ENCODE measurements at places on chromosomes 6 and 20.

DNA sequence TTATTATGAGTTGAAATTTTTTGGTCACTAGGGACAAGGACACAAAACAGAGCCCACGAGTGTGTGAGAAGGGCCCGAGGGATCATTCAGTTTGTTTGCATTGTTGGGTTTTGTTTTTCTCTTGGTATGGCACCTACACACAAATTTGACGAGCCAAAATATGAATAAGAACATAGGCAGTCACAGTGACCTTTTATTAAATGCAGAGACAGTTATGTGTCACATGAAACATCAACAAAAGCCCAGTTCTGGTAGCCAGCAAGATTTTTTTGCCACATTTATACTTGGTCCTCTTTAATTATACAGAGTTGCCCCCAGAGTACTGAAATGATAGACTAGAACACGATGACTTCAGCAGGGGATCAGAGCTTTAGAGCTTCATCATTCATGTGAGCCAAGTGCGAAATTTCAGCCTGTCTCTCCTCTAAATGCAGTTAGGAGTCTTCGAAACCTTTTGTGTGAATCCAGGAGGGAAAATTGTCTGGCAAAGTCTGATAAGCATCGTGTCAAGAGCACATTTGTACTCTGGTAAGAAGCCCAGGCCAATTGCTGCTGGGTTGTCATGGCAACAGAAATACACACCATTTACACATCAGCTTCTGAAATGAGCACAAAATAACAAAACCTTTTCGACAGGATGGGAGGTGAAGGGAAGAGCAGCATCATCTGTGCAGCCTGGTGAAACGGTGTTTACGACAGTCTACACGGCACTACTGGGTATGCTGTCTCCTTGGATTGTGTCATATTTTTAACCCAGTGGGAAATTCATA lies 79.2 kb upstream of the RIPOR2 start:
- DNase-seq = no peak

DNA sequence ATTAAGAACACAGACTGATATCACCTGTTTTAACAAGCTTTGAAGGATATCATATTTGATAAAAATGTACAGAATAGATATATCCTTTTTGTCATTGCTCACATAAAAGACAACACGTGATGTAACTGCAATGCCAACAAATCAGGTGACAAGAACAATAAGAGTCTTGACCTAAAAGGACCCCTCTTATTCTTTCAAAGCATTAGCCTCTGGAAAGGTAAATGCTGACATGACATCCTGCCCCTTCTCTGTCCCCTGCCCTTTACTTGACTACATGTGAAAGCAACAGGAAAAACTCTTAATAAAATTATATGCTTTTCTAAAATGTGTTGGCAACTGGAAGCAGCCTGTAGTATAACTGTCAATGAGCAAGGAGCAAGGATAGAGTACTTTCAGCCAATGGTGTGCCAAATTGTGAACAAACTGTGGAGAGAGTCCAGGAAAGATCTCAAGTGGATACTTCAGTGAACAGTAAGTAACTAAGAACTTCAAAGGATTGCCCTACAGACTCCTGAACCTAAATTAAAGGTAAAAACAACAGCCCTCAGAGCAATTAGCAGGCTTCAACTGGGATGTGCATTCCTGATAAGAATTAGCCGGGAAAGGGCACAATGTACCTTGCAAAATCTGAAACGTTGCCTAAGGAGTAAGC lies 16.3 kb downstream of the PTPRK start:
- no peak for DNase-seq

DNA sequence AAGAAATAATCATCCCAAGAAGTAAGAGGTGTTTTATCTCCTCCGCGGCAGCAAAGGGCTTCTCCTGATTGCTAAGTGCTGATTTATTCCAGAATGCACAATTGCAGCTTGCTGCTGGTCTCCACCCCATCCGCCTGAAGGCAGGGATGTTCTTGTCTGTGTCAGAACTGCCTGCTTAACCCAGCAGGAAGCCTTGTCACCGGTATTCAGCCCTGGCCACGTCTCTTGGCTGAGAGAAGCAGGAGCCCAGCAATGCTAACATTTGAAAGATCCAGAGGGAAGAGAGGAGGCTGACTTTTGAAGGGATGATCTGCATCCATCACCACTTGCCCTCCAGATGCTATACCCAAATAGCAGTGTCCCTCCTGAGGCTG lies 4.2 kb downstream of the SCML4 start:
- DNase-seq = no peak

DNA sequence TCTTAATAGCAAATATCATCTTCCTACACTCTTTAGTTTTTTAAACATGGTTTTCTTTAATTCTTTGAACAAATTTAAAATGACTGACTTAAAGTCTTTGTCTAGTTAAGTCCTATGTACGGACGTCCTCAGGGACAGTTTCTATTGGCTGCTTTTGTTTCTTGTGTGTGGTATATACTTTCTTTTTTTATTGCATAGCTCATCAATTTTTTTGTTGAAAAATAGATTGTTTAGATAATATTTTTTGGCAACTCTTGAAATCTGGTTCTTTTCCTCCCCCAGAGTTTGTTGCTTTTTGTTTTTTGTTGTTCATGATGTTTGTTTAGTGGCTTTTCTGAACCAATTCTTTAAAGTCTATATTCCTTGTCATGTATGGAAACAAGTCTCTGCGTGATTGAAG lies 479.8 kb downstream of the PREX1 start:
- no peak for DNase-seq

DNA sequence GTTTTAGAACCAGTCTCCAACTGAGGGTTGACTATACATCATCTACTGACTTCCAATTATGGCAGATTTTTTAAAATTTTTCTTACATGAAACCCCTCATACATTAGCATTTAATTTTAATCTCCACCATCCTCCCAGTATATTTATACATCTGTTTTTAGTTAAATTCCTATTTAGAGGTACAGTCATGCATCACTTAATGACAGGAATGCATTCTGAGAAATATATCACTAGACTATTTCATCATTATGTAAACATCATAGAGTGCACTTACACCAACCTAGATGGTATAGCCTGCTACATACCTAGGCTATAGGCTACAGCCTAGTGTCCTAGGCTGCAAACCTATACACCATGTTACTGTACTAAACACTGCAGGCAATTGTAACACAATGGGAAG lies 316.7 kb upstream of the MARCKS start:
- no peak for DNase-seq

- DNase-seq = no peak
Measured at GRCh38 chr6:12504325-12504966, 212.1 kb upstream of the PHACTR1 start.

DNA sequence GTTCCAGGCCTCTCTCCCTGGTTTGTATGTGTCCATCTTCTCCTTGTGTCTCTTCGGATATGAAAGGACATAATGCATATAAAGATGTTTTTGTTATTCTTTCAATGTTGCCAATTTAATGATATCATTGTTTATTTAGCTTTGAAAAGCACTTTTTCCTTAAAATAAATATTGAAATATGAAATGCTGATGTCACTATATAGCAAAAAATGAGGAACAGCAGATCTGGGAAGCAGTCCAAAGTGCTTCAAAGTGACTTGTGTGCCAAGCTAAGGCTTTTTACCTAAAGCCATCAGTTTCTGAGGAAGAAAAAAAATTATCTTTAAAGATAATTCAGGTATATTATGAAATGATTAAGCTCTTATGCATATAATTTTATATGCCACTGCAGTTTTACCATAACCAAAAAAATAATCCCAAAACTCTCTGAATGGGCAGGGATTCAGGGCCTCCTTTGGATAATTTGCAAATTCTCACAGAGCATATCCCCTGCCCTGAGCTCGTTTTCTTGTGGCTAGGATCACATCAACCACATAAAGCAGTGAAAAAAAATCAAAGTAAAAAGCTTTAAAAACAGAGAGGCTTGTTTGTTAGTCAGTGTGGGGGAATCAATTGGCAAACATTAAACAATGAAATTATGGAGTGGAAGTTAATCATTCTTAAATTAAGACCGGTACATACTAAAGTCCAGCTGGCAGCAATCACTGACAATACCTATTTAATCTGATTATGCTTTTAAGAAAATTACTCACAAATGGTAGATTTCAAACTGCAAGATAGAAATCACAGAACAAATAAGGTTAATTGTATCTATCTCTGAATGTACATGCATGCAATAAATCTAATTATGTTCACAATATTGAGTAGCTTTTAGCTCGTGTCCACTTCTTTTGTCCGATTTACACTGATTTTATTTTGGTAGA lies 1027.9 kb upstream of the ADGRB3 start:
- DNase-seq = no peak

GRCh38 chr6:100449239-100449691 lies 15.5 kb downstream of the SIM1 start:
- DNase-seq = no peak

DNA sequence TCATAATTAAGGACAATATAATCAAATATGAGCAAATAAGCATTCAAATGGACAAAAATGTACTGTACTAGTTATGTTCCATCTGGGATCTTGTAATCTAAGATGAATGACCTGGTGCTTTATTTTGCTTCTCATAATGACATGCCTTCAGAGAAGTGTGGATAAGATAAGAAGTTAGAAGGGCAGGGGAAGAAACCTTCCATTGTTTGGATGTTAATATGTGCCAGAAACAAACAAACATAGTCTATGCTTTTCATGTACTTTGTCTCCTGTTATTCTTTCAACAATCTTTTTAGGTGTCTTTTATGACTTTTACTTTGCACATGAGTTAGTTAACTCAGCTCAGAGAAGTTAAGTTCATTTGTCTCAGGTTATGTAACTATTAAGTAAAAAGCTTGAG lies 511.5 kb upstream of the SOX4 start:
- no peak for DNase-seq

GRCh38 chr6:36023996-36024795 lies at the start of gene SLC26A8:
Gene SLC26A8, minus strand, starts transcription at chr6:36024641. Its CDS starts 4,934 bp downstream, at chr6:36019707.
- DNase-seq = no peak

DNA sequence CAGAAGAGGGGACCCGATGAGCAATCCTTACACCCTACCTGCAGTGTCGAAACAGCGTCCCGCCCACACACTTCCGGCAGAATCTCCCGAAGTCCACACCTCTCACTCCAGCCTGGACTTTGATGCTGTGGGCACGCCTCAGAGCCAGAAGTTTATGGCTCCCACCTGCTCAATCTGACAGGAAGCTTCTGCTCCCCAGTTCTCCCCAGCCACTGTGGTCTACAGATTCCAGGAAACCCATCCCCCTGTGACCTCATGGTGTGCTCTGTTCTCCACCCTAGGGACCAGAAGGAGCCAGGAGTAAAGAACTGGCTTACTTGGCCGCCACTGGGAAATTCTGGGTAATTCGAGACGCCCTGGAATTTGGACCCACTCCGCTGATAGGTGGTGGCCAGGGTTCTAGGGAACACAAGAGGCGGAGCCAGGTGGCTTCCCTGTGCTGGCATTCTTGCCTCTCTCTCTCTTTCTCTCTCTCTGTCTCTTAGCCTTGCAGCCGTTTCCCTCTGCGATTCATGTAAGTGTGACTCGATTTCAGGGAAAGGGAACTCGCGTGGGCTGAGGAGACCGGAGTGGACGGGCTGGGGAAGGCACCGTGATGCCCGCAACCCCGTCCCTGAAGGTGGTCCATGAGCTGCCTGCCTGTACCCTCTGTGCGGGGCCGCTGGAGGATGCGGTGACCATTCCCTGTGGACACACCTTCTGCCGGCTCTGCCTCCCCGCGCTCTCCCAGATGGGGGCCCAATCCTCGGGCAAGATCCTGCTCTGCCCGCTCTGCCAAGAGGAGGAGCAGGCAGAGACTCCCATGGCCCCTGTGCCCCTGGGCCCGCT lies at the start of gene TRIM15:
TSS of gene TRIM15 (plus strand) at position 457 of the 828 bp plus-strand sequence. CDS start at position 596, 139 bp downstream.
- no peak for DNase-seq

- DNase-seq = no peak
Measured at GRCh38 chr6:2740581-2740980, 10.1 kb downstream of the MYLK4 start.

- no peak for DNase-seq
Measured at GRCh38 chr6:122829456-122829855, 40.4 kb downstream of the SMPDL3A start.

GRCh38 chr6:2764610-2765165 lies 505 bp upstream of the WRNIP1 start:
- no peak for DNase-seq

DNA sequence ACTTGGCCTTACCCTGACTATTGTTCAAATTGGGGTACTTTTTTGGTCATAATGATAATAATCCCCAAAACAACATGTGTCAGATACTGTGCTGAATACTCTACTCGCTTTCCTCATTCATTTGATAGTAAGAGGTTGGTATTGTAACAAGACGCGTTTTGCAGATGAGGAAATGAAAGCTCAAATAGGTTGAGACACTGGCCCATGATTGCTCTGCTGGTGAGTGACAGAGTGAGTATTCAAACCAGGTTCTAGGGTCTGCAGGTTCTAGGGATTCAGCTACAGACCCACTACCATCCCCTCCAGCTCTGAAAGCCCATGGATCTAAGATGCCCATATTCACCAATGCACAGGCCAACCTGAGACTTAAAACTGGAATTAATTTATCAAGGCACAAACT lies 1.3 kb upstream of the ENPP4 start:
- no peak for DNase-seq

DNA sequence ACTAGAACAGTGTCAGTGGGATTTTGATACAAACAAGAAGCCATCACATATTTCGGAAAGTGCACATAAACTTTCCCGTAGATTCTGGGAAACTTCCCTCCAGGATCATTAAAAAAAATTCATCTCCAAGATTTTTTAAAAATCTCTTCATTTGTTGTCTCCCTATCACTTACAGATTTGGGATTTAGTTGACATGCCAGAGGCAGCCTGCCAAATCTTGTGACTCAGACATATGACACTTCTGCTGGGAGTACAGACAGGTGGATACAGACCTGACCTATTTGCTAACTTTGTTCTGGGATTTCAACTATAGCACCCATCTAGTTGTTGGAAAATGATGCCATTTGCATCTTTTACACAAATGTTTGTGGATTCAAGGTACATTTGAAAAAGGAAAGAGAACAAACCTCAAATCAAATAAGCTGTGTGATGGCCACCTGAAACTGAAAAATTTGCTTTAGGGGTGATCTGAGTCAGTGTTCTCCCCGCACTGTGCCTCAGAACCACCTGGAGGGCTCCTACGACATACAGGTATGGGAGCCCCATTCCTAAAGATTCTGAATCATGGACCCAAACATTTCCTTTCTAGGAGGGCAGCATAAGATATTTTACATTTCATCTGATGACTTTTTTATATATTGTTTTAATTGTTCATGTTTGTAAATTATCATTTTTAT lies 21.9 kb upstream of the CD2AP start:
- DNase-seq = no peak

- DNase-seq = no peak
Measured at GRCh38 chr20:19003366-19004336, 190.1 kb downstream of the SCP2D1 start.

- no peak for DNase-seq
Measured at GRCh38 chr20:62818592-62819493, 2.0 kb downstream of the COL9A3 start.

DNA sequence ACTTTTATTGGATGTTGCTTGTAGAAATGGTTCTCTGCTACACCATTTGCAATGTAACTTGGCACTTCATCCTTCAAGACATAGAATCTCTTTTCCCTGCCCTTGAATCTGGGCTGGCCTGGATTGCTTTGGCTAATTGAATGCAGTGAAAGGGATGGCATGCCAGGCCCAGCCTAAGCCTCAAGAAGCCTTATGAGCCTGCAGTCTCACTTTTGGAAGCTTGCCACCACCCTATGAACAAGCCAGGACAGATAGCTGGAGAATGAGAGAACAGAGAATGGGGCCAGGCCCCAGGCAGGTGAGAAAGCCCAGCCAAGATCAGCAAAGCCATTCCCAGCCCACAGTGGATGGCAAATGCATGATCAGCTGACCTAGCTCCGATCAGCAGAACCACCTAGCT lies 350.7 kb upstream of the RNF24 start:
- no peak for DNase-seq

- no peak for DNase-seq
Measured at GRCh38 chr6:108966855-108967755, 118.9 kb downstream of the ARMC2 start.

GRCh38 chr20:58138395-58138794 lies 90.1 kb downstream of the ANKRD60 start:
- no peak for DNase-seq
